Right lobe of liver (tissue), 6 donors: ENCODE measurements at places on chromosomes 7 and 10. TPM values are rescaled to one million over a fixed set of nuclear protein-coding genes. Genes with fewer than 3 reads are reported as not detected.

DNA sequence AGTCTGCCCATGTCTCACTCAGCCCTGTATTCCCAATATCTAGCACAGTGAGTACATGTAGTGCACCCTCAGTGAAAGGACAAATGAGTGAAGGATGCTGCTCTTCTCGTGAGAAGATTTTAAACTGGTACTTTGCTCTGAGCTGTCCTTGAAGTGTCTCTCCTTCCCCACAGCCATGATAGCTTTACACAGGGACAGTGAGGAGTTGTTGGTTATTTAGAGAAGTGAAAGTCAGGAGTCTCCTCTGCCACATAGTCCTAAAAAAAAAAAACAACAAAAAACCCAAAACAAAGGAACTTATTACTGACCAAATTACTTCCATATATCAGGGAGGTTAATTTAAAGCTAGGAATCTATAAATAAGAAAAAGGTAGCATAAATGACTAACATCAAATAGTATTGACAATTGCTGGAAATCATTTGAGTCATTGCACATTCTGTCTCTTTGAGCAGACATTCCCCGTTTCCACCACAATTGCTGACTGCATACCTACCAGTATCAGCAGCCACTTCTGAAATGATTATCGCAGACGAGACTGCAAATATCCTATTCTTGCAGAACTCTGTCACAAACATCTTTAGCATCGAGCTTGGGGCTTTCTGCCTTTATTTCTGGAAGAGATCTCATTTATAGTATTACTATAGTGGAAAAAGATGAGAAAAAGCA is 202.1 kb downstream of the PTEN start:
- no peak for DNase-seq

DNA sequence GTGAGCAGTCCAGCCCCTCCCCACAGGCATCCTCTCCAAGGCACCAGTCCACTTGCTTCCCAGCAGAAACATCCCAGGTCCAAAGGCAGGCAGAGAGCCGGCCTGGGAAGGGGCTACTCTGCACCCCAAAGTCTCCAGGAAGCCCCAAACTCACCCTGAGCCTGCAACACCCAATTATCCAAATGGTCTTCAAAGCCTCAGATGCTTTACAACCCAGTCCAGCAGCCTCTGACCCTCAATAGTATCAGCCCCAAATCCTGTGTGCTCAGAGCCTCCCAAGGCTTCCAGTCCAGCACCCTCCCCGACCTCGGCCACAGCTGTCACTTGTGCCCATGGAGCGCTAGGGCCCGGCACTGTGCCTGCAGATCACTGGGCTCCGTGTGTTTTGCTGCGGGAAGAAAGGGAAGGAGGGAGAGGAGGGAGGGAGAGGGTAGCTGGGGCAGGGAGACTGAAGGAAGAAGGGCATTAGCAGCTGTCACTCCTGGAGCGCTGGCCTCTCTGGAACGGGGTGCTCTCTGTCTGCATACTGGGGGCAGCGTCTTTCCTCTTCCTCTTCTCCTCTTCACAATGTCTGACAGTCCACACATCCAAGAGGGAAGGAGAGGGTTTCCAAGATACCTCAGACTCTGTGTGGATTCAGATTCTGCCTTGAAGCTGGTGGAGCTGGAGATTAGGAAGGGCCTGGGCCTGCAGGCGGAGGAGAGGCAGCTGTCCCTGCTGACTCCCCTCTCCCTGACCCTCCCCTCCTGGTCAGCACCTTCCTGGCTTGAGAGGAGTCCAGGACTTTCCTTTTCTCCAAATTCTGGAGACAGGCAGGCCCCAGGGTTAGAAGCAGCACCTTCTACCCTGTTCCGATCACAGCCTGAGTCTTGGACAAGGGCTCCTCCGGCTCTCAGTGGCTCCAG is 13.2 kb downstream of the CALML5 start:
- DNase-seq: no peak

DNA sequence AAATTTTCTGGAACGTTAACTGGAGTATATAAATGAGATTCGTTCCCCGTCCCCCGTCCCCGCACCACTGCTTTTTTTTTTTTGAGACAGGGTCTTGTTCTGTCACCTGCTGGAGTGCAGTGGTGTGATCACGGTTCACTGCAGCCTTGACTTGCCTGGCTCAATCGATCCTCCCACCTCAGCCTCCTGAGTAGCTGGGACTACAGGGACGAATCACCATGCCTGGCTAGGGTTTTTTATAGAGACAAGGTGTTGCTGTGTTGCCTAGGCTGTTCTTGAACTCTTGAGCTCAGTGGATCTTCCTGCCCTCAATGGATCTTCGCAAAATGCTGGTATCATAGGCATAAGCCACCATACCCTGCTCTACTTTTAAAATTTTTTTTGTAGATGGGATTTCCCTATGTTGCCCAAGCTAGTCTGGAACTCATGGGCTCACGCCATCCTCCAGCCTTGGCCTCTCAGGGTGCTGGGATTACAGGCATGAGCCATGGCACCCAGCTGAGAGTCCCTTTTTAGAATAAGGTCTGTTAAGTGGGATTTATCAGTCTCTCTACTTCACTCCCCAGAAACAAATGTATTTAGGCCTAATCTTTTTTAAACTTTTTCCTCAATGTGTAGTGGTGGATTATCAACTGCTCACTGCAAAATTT is 122.9 kb downstream of the LYZL1 start:
- no peak for DNase-seq

DNA sequence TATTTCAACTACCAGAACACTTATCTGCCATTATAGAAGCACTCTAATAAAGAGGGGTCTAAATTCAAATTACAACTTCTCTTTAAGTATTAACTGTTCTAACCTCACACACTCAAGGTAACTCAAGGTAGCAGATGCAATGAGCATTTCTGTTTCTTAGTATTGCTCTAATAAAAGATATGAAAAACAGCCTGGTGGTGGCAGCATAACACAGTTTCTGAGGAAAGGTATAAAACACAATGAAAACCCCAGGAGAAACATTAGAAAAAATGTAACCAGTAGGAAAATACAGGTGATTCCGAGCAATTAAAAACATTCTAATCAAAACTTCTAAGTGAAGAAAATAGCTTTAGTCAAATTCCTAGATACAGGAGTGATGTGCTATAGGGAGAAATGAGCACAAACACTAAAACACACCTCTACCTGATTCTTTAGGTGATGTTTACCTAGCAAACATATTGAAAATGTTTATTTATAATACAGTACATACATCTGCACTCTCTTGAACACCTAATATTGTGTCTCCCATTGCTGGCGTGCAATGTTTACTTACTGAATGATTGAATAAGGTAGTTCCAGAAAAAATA is 3.5 kb downstream of the MKRN1 start:
- DNase-seq: no peak

GRCh38 chr7:33459340-33459751 is 330.0 kb downstream of the BBS9 start:
- no peak for DNase-seq

DNA sequence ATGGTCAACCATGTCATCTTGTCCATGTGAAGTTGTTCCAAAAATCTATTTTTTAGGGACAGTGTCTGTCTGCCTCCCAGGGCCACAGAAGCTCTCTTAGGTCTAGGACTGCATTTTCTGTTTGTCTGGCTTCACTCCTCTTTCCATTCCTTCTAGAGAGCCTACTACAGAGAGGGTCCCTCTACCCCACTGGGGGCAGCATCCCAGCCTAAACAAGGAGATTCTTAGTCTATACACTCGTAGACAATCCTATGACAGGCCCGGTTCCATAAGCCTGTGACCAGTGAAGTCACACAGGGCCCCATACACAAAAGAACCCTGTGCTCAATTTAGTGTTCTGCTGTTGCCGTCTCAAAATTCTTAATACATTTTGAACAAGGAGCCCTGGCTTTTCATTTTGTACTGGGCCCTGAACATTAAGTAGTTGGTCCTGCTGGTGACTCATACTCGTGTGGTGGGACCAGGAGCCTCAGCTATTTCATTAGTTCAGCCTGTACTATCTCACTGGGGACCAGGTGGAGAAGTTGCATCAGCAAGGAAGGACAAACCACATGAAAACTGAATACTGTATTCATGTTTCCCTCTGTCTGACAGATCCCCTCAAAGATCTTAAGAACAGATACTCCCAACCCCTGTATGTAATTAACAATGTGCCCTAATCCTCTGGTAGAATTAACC is 23.5 kb upstream of the FAM180A start:
- DNase-seq: no peak

DNA sequence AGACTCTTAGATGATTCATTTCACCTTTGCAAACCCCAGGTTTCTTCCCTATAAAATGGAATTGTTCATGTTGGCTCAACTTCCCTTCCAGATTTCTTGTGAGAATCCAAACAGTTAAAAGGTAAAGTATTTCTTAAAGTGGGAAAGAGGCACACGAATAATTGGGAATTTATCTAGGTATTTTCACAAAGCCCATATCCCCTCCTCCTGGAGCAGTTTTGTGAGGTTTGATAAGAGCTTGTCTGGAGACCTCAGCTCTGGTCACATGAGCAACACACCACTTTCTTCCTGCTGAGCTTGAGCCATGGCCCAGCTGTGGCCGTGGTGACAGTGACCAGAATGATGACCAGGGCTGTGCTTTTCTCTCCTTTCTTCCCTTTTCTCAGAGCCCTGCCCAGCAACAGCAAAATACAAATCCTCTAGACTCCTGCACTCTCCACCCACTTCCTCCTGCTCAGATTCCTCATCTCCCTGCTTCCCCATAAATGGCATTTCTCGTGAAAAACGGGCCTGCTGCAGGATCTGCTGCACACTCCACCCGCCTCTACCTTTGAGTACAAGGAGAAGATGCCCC is 87.7 kb downstream of the PIK3CG start:
- DNase-seq: no peak

DNA sequence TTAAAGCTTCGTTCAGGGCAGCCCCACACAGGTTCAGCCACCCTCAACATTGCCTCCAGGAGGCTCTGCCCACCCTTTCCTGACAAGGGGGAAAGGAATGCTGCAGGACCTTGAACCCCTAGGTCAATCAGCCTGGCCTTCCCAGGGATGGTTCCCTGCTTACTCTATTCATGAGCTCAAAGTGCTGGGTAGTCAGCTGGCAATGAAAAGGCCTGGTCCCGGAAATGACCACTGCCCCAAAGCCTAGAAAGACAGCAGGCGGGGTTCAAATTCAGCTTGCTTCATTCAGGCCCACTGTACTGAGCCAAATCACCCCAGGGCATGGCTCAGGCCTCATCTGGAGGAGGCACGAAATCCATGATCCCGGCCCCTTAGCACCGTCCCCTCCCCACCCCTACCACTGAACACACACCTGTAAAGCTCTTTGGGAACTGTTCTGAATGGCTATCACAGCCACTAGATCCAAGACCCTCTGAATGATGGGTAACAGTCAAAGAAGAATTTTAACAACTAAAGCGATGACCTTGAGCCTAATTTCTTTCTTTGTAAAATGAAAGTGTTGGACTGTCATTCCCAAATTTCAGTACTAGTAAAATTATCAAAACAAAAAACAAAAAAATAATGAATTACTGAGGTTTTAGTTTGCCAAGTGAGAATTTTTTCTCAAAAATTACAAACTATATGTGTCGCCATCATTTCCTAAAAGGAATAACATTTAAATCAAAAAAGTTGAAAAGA is 1.0 kb downstream of the URGCP start:
- peak; percentile 80 for DNase-seq

ELN gene
- total RNA-seq: 4.7 TPM

CD36 gene
- total RNA-seq: 43.7 TPM

SEMA4G gene
- 24.7 TPM for total RNA-seq

NKX2-3 gene
- total RNA-seq: not detected

OR2A5 gene
- total RNA-seq: not detected
